ENCODE measurements at places on chromosomes 3 and 15.

- no peak for DNase-seq
Observed at GRCh38 chr3:165259541-165260193, 63.5 kb upstream of the SLITRK3 start.

- no peak for DNase-seq
Observed at GRCh38 chr3:30225021-30225420, 381.4 kb upstream of the TGFBR2 start.

DNA sequence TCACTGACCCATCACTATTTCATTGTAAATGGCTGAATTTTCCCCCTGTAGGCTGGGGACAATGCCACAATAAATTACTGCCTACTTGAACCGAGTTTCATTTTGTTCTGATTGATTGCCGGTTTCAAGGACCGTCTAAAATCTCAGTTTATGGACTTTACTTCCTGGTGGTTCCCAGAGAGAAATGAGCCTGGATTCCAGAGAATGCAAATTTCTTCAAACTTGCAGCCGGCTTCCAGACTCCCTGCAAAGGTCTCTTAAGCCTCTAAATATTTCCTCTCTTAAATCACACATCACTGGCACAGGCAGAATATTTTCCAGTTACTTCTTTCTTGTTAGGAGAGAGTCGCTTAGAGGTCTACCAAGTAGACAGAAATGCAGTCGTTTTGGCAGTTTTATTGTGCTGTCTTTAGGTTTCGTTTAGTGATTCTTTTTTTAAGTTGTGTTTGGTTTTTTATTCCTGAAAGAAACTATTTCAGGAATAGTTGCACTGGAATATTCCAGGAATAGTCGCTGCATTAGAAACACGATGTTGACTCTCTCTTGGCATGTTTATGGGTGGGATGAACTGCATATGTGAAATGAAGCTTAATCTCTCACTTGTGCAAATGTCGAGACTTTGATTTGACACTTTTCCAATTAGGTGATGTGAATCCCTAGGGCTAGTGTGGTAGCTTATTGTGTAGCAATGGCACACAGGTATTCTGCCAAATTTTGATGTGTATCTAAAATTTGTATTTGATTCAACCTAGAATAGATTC is 284.1 kb upstream of the NR2E3 start:
- DNase-seq: no peak

DNA sequence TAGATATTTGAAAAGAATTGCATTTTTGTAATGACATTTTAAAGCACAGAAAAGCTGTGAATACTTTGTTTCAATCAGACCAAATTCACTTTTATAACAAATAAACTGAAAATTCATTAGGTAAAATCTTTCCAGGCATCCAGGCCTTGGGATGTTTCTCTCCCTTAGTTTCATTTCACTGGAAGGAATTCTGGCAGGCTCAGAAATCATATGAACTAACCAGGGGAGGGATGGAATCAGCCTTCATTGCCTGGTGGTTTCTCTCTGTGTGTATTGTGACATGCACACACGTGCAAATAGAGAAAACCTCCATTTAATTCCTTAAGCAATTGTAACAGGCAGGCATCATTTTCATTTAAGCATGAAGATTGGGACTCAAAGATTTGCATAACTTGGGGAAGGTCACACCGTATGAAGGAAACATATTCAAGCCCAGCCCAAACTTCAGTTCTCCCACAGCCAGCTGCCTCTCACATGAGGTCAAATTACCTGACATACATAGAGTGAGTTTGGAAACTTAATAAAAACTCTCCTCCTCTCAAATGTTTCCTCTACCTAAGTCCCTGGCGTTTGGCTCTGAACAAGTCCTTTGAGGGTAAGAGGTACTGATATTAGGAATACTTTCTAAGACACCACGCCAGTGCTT is 376.1 kb upstream of the MCTP2 start:
- DNase-seq: no peak

DNA sequence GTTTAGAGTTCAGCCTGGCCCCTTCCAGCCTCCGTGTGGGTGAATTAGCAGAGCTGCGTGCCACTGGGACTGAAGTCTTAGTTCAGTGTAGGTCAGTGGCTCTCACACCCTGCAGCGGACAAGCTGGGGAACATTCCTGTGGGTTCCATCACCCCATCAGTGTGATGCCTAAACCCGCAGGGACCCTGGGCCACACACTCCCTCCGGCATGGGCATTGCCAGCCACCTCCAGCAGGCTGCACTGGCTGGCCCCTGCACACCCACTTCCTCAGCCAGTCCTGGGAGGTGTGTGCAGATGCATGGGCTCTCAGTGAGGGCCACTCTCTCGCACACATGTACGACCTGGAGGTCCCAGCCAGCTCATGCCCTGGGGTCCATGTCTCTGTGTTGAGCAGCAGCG is 32.1 kb upstream of the TOPBP1 start:
- DNase-seq: no peak

- DNase-seq: no peak
Observed at GRCh38 chr3:34359064-34359463, 560.6 kb downstream of the PDCD6IP start.

DNA sequence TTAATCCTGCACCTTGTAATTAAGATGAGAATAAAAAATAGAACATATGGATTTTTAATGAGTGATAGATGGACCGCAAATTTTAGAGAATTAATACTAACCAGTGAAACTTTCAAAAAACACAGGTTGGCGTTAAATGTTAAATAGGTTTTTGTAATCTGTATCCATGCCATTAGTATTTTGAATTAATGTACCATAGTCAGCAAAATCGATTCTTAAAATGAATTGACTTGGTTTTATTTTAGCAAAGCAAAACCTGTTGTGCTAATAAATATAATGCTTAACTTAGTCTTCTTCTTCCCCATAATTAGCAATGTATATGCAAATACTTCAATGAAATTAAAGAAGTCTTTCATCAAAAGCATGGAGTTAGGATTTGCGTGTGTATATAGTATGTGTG is 63.1 kb downstream of the EPHA6 start:
- no peak for DNase-seq

- DNase-seq: no peak
Observed at GRCh38 chr3:10187290-10187876, 22.7 kb downstream of the IRAK2 start.

DNA sequence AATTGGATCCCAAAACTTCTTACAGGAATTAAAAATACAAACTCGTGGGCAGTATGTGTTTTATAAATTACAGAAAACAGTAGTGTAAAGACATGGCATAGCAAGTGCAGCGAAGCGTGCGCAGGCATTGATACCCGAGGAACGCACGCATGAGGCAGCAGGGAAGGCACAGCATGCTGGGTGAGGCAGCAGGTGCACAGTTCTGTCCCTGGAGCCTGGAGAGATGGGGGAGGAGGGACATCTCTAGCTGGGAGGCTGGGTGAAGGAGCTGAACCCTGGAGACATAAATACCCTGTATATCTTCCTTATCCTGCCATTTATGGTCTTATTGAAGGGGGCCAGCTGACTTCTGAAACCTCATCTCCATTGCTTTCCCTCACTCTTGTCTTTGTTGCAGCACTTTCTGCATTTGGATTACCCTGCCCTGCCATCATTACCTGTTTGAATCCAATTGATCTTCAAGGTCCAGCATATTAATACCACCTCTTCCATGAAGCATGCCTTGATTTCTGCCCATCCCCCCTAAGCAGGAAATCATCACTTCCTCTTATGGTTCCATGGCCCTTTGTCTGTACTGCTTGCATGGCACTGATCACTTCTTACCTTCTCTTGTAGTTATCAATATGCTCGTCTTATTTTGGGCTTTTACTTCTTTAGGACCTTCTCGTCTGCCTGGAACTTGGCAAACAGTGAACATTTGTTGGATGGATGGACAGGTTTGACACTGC is 20.5 kb downstream of the LPP start:
- DNase-seq: no peak

- no peak for DNase-seq
Observed at GRCh38 chr3:19811689-19812088, 122.3 kb downstream of the EFHB start.

DNA sequence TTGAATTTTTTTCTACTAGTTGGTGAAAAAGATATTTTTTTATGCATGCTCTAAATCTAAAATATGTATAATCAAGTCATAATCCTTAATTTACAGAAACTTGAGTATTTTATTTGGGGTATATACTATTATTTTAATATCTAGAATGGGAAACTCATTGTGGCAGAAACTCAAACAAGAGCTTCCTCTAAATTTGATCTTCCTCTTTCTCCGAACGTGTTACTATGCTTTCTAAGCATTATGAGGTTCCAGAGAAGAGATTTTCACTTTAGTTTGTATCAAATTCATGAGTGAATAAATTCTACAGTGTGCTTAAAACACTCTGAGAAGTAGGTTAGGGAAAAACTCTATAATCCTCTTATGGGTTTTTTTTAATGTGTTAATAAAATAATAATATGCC is 173.1 kb downstream of the POTEB3 start:
- DNase-seq: no peak

DNA sequence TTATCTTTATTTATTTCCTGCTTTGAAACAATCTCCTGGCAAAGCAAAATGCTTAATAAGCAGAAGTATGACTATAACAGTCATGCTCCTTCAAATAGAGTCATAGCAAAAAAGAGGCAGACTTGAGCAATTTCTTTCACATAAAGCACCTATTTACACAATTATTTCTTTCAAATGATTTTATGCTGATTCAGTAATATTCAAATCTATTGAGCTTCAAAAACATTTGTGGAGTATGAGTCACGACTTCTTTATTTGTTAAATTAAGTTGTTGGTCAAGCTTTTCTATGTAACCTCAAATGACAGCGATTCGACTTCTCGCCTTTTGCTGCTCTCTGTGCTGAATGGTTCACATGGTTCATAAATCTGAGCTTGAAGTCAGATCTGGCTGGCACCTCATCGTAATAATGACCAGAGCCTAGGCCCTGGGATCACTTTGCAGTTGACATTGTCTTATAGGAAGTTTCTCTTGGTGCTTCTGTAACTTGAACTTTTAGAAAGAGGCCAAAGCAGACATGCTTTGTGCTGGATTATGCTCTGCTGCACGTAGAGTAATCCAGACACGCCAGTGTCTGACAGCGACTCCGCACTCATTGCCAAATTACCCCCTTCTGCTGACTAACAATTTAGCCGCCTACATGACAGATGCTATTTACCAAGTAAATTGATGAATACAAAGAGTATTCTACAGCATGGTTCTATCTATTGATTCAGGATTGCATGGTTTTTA is 139.0 kb downstream of the MCTP2 start:
- DNase-seq: no peak

DNA sequence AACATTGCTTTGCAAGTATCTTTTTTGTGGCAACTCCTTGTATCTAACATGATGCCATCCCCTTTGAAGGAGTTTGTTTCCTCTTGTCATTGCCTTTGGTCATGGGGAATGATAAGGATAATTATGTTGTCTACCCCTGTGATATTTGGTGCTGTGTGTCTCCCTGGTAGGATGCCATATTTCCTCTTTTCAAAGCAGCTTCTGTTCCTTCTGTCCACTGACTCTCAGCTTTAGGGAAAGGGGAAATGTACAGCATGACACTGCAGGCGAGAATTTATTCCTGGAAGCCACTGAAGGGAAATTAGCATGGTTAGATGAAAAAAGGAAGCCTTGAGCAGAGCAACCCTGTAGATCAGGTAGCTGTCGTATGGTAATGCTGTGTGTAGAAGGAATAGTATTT is 576.7 kb downstream of the CADM2 start:
- DNase-seq: no peak

DNA sequence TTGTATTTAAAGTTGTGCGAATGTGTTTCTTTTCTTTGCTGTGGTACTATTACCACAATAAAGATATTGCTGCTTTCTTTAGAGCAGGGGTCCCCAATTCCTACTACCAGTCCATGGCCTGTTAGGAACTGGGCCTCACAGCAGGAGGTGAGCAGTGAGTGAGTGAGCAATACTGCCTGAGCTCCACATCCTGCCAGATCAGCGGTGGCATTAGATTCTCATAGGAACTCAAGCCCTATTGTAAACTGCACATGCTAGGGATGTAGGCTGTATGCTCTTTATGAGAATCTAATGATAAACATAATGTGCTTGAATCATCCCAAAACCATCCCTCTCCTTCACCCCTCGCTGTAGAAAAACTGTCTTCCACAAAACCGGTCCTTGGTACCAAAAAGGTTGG is 41.6 kb downstream of the DMXL2 start:
- DNase-seq: no peak

GRCh38 chr3:189108735-189109134 is 63.0 kb upstream of the TPRG1 start:
- DNase-seq: no peak

GRCh38 chr3:130601442-130601971 is 84.5 kb downstream of the COL6A6 start:
- DNase-seq: no peak

DNA sequence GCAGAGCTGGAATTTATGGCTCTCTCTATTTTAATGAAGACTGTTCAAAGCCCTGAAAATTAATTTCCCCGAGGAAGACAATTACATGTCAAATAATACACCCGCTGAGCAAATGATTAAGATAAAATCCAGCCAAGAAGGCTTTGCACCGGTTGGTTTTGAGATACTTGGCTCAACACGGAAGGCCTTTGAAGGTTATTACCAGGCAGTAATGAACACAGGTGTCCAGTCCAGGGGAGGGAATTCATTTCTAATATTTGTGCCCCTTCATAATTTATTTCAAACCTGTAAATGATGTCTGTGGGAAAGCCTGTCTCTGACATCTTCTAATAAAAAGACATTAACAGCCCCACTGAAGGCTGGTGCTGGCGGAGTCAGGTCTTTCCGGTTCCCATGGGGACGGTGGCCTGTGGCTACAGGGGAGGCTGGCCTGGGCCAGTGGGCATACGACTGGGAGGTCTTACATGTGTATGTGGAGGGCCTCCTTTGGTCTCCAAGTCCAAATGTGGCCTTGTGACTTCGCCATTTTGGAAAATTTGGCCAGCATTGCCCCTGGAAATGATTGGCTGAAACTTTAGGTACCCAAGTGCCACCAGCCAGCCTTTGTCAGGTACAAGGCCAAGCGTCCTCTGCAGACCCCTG is 49.9 kb upstream of the IQSEC1 start:
- DNase-seq: no peak

- peak; percentile 4 for DNase-seq
Observed at GRCh38 chr15:29568840-29569532, 253.3 kb downstream of the TJP1 start.

DNA sequence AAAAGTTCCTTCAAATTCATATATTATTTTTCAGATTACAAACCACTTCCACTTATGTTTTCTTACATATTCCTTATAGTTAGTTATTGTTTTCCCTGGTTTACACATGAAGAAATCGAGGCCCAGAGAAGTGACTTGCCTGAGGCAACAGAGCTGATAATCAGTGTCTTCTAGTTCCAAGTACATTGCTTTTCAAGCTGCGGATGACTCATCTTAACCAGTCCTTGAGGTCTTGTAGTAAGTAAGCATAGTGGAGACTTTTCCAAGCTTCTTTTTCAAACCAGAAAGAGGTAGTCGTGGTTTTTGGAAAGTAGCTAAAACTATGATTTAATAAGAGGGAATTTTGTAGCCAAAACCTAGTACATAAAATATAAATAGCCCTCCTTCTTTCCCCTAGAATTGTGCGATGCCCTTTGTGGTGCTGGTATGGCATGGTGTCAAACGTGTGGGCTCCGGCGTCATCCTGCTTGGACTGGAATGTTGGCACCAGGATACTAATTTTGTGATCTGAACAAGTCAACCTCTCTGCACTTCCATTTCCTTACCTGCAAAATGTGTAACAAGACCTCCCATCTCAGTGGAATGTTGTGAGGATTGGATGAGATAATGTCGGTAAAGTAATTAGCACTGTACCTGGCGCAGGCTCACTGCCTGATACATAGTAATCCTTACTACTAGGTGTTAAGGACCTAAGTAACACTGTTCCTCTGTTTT is 19.0 kb upstream of the DLG1 start:
- DNase-seq: no peak
